ENCODE measurements at places on chromosomes 2 and 18.
A peak's percentile ranks its signal among the peaks of the same experiment; 100 is the strongest.

DNA sequence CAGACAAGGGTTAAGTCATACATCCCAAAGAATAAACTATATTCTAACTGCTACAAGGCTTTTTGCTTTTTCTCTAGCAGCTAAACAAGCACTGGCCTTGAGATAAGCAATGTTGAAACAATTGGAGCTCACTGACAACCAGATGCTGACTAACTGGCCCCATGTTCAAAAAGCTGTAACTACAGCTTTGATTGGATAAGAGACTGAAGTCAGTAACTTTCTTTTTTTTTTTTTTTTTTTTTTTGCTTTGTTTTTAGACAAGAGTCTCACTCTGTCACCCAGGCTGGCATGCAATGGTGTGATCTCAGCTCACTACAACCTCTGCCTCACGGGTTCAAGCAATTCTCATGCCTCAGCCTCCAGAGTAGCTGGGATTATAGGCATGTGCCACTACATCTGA, 45.4 kb upstream of the TMEM163 start:
- H3K36me3 ChIP-seq: no peaks in the 10 kb centered on the region
- no peak for DNase-seq
- H3K27ac ChIP-seq: no peak overlapping the region

DNA sequence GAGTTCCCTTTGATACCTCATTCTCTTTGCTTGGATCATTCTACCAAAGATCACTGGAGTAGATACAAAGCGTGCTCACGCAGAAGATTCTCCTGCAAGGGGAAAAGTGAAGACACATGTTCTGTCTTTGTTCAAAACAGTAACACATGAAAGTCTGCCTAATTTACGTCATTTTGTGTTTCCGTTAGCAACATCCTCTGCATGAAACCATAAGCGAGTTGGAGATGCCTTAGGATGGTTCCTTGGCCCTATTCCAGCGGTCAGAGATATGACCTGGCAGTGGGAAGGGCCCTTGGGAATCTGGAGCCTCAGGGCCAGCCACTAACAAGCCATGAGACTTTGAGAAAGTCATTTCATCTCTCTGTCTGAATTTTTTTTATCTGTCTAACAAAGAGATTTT, 180.9 kb upstream of the TWIST2 start:
- no peak overlapping the region for H3K4me3 ChIP-seq
- H3K27ac ChIP-seq: no peak overlapping the region
- no peak for DNase-seq
- no peaks in the 10 kb centered on the region for H3K36me3 ChIP-seq

- peaks cover 14% of the 10 kb centered on the region for H3K36me3 ChIP-seq
- no peak overlapping the region for H3K27ac ChIP-seq
- H3K27me3 ChIP-seq: no peaks in the 10 kb centered on the region
- no peak overlapping the region for H3K4me3 ChIP-seq
- peaks cover 13% of the 10 kb centered on the region for H3K4me1 ChIP-seq
Observed at GRCh38 chr2:191316246-191316994, 71.2 kb downstream of the MYO1B start.

DNA sequence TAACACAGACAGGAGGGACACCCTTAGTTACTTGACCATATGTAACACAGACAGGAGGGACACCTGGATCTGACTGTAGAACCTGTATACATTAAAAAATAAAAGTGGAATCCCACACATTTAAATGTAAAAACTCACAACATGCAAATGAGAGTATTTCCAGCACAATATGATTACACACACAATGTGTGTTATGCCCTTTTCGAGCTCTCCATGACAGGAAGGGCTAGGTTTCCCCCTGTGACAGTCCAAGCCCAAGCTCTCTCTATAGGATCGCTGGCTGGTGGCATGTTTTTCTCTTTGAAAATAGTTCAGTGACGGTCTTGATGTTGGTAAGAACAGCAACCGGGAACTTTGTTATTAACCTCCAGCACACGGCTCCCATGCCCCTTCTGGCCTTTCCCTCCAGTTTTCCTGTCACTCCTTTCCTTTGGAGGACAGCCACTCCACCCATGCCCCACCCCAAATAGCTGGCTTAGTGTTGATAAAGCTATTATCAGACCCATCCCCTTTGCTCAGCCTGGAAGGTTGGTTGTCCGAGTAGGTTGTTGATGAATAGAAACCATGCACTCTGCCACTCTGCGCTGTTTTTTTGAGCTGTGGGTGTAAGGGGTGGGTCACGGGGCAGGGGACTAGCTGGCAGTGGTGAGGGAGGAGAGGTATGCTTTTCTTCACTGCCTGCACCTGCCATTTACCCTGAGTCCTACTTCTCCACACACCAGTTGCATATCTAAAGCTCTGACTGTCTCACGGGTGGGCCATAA, 2.7 kb downstream of the RASGRP3 start:
- no peaks in the 10 kb centered on the region for H3K36me3 ChIP-seq
- H3K4me3 ChIP-seq: no peak overlapping the region
- H3K27me3 ChIP-seq: peaks cover 54% of the 10 kb centered on the region
- no peak for DNase-seq

GRCh38 chr2:74379851-74380789, at the start of gene DCTN1:
DCTN1 (minus strand) TSS chr2:74380311; CDS start chr2:74380037, 274 bp downstream.
- peaks cover 6% of the 10 kb centered on the region for H3K4me1 ChIP-seq
- H3K36me3 ChIP-seq: peaks cover 44% of the 10 kb centered on the region
- no peaks in the 10 kb centered on the region for H3K27me3 ChIP-seq
- no peak within 1 kb of the TSS for H3K27ac ChIP-seq
- H3K4me3 ChIP-seq: peak within 1 kb of the TSS; percentile 77

GRCh38 chr18:52499644-52500043, 159.6 kb downstream of the DCC start:
- no peaks in the 10 kb centered on the region for H3K36me3 ChIP-seq
- H3K27ac ChIP-seq: peak overlapping the region; percentile 49
- no peaks in the 10 kb centered on the region for H3K27me3 ChIP-seq
- DNase-seq: no peak
- no peaks in the 10 kb centered on the region for H3K4me1 ChIP-seq

DNA sequence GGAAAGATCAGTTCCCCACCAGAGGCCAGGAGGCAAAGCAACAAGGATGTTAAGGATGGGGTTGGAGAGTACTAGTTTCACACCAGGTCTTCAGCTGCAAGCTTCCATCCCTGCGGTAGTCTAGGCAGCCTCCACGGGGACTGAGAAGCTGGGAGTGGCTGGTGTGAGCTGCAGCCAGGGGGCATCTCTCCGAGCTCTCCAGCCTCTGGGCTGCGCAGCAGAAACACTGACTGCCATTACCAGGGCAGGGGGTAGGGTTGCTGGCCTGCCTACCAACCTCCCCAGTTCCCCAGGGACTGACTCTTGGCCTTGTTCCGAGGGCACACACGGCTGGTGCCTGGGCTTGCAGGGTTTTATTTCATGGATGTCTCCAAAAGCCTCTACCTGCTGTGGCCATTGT, 15.9 kb downstream of the GATA6 start:
- DNase-seq: peak; percentile 79
- H3K27me3 ChIP-seq: no peaks in the 10 kb centered on the region
- no peak overlapping the region for H3K27ac ChIP-seq
- H3K4me1 ChIP-seq: peaks cover 23% of the 10 kb centered on the region
- H3K36me3 ChIP-seq: peaks cover 96% of the 10 kb centered on the region
- peak overlapping the region; percentile 69 for H3K4me3 ChIP-seq

- no peak for DNase-seq
- H3K36me3 ChIP-seq: no peaks in the 10 kb centered on the region
- no peak overlapping the region for H3K4me3 ChIP-seq
- no peaks in the 10 kb centered on the region for H3K27me3 ChIP-seq
- H3K27ac ChIP-seq: no peak overlapping the region
- H3K4me1 ChIP-seq: no peaks in the 10 kb centered on the region
Observed at GRCh38 chr18:43009674-43010073, 105.8 kb downstream of the RIT2 start.

DNA sequence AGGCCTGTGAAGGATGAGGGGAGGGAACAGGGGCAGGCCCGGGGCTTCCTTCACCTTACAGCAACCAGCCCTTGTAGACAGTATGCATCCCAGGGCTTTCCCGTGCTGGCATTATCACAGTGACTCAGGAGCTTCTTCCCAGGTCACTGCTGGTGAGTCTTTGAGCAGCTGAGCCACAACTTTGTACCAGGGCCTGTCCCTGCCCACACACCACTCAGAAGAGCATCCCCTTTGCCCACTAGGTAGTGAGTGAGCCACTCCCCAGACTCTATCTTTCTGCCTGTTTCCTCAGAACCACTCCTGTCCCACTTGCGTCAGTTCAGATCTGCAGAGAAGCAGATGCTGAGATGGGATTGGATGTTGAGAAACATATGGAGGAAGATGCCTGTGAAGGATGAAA, 69.6 kb upstream of the ALPP start:
- H3K4me1 ChIP-seq: no peaks in the 10 kb centered on the region
- H3K27ac ChIP-seq: no peak overlapping the region
- DNase-seq: no peak
- no peaks in the 10 kb centered on the region for H3K27me3 ChIP-seq
- H3K36me3 ChIP-seq: no peaks in the 10 kb centered on the region

- no peaks in the 10 kb centered on the region for H3K27me3 ChIP-seq
- H3K4me1 ChIP-seq: no peaks in the 10 kb centered on the region
- peak; percentile 61 for DNase-seq
- H3K27ac ChIP-seq: no peak overlapping the region
- H3K36me3 ChIP-seq: no peaks in the 10 kb centered on the region
Observed at GRCh38 chr2:53473236-53473635, 294.4 kb upstream of the CHAC2 start.

DNA sequence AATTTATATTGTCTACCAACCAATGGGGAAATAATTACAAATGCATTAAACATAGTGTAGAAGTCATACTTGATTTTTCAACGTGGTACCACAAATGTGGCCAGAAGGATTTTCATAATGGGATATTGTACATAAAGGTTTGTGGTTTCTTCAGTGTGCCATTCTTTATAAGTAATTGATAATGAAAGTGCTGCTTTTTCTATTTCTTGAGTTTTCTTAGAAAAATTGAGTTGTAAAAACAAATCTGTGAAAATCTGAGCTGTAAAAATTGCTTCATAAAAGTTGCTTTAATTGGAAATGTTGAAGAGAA, 103.6 kb downstream of the KYNU start:
- DNase-seq: no peak
- H3K4me1 ChIP-seq: no peaks in the 10 kb centered on the region
- H3K27ac ChIP-seq: no peak overlapping the region
- no peaks in the 10 kb centered on the region for H3K27me3 ChIP-seq
- H3K4me3 ChIP-seq: no peak overlapping the region

All from endodermal cell (in vitro differentiated cells).